ENCODE measurements at places on chromosomes 13 and 19. TPM values are rescaled to one million over a fixed set of nuclear protein-coding genes. Genes with fewer than 3 reads are reported as not detected.

The CBARP gene
- total RNA-seq, result 0.83 TPM

GRCh38 chr13:113441661-113442060 lies 11.6 kb downstream of the ADPRHL1 start:
- no peaks in the 10 kb centered on the region for H3K4me1 ChIP-seq
- no peaks in the 10 kb centered on the region for H3K27me3 ChIP-seq

DNA sequence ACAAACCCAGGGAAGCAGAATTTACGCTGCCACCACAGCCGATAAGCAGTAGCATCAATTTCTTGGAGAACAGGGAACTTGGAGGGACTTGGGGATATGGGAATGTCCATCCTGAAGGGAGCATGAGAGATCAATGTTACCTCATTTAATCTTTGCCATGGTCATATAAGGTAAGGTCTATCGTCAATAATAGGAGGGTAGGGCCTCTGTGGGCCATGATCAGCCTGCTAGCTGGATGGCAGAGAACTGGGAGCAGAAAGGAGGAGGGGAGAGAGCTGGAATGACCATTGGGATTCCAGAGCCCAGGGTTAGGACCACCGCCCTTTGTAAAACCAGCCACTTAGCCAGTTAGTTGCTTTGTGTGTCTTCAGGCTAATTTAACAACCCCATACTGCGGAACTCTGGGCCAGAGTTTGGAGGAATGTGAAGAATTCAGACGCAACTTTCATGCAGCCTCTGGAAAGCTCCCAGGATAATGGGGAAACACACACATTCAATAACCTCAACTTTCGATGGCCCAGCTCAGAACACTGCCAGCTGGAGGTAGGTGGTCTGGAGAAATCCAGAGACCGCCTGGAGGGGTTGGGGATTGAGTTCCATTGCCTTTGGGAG lies 40.3 kb downstream of the ZNF557 start:
- no peak overlapping the region for H3K27ac ChIP-seq
- DNase-seq, result no peak
- no peaks in the 10 kb centered on the region for H3K4me1 ChIP-seq
- no peak overlapping the region for H3K4me3 ChIP-seq
- no peaks in the 10 kb centered on the region for H3K36me3 ChIP-seq
- H3K27me3 ChIP-seq, result no peaks in the 10 kb centered on the region

- no peak overlapping the region for H3K27ac ChIP-seq
- no peaks in the 10 kb centered on the region for H3K27me3 ChIP-seq
- no peaks in the 10 kb centered on the region for H3K36me3 ChIP-seq
- H3K4me1 ChIP-seq, result no peaks in the 10 kb centered on the region
Observed at GRCh38 chr13:50484472-50485113, 358.9 kb downstream of the DLEU7 start.

DNA sequence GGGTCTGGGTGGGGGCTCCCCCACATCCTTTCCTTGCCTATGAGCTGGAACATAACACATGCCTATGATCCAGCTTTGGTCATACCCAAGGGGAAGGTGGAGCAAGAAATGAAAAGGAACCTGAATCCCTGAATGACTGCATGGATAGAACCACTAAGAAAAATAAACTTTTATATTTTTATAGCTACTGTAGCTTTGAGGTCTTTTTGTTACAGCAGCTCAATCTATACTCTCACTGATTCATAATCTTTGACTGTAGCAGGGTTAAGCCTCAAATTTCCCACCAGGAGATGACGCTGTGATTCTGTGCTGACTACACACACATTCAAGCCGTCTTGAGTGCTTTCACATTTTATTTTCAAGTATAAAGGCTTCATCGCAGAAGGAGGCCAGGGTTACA lies 8.8 kb downstream of the PALM3 start:
- no peaks in the 10 kb centered on the region for H3K27me3 ChIP-seq
- peaks cover 8% of the 10 kb centered on the region for H3K4me1 ChIP-seq
- no peak overlapping the region for H3K4me3 ChIP-seq

All from lung (tissue), 17 donors.